ENCODE measurements at places on chromosomes 11 and 22. TPM values are rescaled to one million over a fixed set of nuclear protein-coding genes. Genes with fewer than 3 reads are reported as not detected.

DNA sequence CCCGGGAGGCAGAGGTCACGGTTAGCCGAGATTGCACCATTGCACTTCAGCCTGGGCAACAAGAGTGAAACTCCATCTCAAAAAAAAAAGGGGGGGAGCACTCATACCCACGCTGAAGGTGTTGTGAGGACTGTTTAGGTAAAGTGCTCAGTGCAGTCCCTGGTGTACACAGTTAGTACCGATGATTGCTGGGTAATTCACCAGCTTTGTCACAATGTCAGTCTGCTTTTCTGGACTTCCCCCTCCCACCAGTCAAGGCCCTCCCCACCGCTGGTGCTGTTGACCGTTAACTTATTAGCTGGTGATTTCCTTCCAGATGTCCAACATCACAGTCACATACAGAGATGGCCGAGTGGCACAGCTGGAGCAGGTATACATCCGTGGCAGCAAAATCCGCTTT, 11.9 kb downstream of the SNRPD3 start:
- H3K4me3 ChIP-seq, result no peak overlapping the region
- H3K27me3 ChIP-seq, result no peaks in the 10 kb centered on the region
- no peak overlapping the region for H3K27ac ChIP-seq
- H3K4me1 ChIP-seq, result peaks cover 22% of the 10 kb centered on the region
- DNase-seq, result no peak

DNA sequence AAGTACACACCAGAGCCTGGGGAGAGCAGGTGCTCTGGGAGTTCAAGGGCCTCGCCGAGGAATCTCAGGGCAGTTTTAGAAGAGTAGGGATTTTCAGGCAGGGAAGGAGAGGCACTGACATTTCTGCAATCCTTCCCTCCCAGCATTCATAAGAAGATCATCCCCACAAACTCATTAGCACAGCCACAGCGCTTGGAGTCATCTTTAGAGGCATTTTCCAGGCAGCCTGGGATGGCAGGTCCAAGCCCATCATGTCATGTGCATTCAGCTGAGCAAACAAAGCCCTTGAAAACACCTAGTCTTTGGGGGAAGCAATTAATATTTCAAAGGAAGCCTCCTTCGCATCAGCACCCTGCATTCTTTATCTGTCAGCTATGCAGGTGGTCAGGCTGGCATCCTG, 43.8 kb downstream of the MAP6 start:
- H3K36me3 ChIP-seq, result no peaks in the 10 kb centered on the region
- H3K27ac ChIP-seq, result no peak overlapping the region
- no peak overlapping the region for H3K4me3 ChIP-seq
- no peaks in the 10 kb centered on the region for H3K4me1 ChIP-seq

GRCh38 chr11:97140885-97141494, 751.2 kb downstream of the JRKL start:
- no peaks in the 10 kb centered on the region for H3K27me3 ChIP-seq
- H3K4me3 ChIP-seq, result no peak overlapping the region
- H3K27ac ChIP-seq, result no peak overlapping the region
- no peak for DNase-seq
- H3K36me3 ChIP-seq, result no peaks in the 10 kb centered on the region

DNA sequence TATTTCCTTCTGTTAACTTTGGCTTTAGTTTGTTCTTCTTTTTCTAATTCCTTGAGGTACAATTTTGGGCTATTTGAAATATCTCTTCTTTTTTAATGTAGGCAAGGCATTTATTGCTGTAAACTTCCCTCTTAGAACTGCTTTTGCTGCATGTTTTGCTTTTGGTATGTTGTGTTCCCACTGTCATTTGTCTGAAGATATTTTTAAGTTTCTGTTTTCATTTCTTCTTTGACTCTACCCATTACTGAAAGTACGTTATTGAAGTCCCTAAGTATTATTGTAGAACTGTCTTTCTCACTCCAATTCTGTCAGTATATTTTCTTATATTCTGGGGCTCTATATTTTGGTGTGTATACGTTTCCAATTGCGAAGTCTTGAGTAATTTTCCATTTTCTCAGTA, 77.9 kb downstream of the KCNQ1OT1 start:
- no peak overlapping the region for H3K27ac ChIP-seq
- no peaks in the 10 kb centered on the region for H3K4me1 ChIP-seq
- no peak overlapping the region for H3K4me3 ChIP-seq
- peaks cover 4% of the 10 kb centered on the region for H3K36me3 ChIP-seq
- no peak for DNase-seq
- H3K27me3 ChIP-seq, result no peaks in the 10 kb centered on the region

GRCh38 chr22:27510024-27510423, 291.5 kb downstream of the MN1 start:
- no peak for DNase-seq
- no peaks in the 10 kb centered on the region for H3K36me3 ChIP-seq
- H3K27ac ChIP-seq, result no peak overlapping the region

- H3K4me1 ChIP-seq, result no peaks in the 10 kb centered on the region
- H3K4me3 ChIP-seq, result no peak overlapping the region
- DNase-seq, result no peak
- no peak overlapping the region for H3K27ac ChIP-seq
These were observed 735.5 kb upstream of the API5 start for GRCh38 chr11:42576318-42576717.

GRCh38 chr11:116657842-116658825, 114.7 kb downstream of the BUD13 start:
- H3K4me1 ChIP-seq, result no peaks in the 10 kb centered on the region
- no peak overlapping the region for H3K4me3 ChIP-seq
- H3K27me3 ChIP-seq, result peaks cover 4% of the 10 kb centered on the region
- DNase-seq, result no peak
- H3K27ac ChIP-seq, result no peak overlapping the region

DNA sequence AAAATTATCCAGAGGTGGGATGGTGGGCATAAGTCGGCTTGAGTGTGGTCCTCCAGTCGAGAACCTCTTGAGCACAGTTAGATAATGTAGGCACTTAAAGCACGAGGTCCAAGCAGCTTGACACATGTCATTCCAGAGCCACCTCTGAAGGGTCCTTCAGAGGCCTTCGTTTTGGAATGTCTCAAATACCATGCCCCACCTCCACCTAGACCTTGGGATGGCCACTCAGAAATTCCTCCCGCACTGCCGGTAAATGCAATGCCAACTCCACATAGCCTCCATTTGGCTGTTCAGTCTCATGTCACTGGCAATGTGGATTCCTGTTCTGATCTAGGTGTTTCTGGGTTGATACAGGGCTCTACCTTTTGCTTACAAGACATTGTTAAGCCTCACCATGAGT, 43.9 kb downstream of the BDNF start:
- no peak overlapping the region for H3K27ac ChIP-seq
- no peaks in the 10 kb centered on the region for H3K4me1 ChIP-seq
- H3K27me3 ChIP-seq, result no peaks in the 10 kb centered on the region
- H3K4me3 ChIP-seq, result no peak overlapping the region

GRCh38 chr22:36554098-36554497, 25.1 kb upstream of the EIF3D start:
- no peaks in the 10 kb centered on the region for H3K4me1 ChIP-seq
- no peaks in the 10 kb centered on the region for H3K27me3 ChIP-seq
- no peak overlapping the region for H3K4me3 ChIP-seq

- H3K27ac ChIP-seq, result no peak overlapping the region
- no peaks in the 10 kb centered on the region for H3K36me3 ChIP-seq
- H3K4me1 ChIP-seq, result no peaks in the 10 kb centered on the region
- no peaks in the 10 kb centered on the region for H3K27me3 ChIP-seq
- DNase-seq, result no peak
- H3K4me3 ChIP-seq, result no peak overlapping the region
These were observed 154.6 kb downstream of the SNX19 start for GRCh38 chr11:130761560-130762220.

DNA sequence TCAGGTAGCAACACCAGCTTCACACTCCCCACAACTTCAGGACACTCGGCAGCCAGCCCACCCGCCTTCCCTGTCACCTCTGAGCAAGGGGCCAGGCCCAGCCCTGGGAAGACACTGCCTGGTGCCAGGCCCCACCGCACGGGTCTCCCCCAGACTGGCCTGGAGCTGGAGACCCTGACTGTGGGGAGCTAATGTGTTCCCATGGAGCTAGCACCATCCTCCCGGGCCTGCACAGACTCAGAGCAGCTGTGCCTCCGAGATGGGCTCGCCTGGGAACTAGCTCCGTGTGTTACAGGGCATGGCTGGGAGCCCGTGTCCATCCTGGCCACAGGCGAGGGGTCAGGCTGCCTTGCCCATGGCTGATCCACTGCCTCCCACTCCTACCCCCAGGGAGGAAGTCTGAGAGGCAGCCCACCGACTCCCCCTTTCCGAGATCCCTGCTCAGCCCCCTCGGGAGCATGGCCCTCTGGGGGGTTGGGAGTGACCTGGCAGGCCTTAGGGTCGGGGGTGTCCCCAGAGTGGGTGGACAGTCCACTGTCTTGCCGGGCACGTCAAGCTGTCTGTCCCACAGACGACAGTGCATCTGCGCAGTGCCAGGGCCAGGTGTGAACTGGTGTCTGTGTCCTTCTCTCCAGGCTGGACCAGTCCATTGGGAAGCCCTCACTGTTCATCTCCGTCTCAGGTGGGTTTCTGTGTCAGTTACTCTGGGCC, 76.7 kb upstream of the KCNQ1OT1 start:
- H3K27ac ChIP-seq, result no peak overlapping the region
- no peak overlapping the region for H3K4me3 ChIP-seq
- no peak for DNase-seq
- peaks cover 21% of the 10 kb centered on the region for H3K4me1 ChIP-seq

DNA sequence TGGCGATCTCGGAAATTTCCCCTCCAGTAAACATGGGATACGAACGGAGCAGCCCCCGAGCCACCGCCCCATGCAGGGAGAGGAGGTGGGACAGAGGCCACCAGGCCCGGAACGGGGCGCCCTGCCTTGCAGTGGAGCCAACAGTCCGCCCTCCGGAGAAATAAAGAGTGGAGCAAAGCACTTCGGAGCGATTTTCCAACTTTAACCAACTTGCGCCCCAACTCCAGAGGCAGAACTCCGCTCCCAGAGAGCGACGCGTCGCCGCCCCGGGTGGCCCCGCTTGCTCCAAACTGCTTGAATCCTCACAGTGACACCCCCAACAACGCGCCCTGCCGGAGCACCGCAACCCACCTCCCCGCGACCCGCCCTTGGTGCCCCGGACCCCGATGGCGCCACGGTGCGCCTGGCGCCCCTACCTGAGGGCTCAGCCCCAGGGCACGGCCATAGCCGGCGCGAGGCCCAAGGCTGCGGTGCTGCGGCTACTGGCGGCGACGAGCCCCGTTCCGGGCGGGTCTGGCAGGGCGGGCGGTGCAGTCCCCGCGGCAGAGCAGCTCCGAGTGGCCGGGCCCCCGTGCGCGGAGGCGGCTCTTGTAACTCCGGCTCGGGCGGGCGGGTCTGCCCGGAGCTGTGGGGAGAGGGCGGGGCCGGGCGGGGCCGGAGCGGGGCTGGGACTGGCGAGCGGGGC, at the start of gene AHNAK:
Gene AHNAK (minus strand): TSS at position 563 of the 685 bp plus-strand sequence. CDS start 10,708 bp downstream, outside the sequence.
- H3K4me1 ChIP-seq, result peaks cover 80% of the 10 kb centered on the region
- DNase-seq, result peak; percentile 72
- peak within 1 kb of the TSS; percentile 77 for H3K27ac ChIP-seq

DNA sequence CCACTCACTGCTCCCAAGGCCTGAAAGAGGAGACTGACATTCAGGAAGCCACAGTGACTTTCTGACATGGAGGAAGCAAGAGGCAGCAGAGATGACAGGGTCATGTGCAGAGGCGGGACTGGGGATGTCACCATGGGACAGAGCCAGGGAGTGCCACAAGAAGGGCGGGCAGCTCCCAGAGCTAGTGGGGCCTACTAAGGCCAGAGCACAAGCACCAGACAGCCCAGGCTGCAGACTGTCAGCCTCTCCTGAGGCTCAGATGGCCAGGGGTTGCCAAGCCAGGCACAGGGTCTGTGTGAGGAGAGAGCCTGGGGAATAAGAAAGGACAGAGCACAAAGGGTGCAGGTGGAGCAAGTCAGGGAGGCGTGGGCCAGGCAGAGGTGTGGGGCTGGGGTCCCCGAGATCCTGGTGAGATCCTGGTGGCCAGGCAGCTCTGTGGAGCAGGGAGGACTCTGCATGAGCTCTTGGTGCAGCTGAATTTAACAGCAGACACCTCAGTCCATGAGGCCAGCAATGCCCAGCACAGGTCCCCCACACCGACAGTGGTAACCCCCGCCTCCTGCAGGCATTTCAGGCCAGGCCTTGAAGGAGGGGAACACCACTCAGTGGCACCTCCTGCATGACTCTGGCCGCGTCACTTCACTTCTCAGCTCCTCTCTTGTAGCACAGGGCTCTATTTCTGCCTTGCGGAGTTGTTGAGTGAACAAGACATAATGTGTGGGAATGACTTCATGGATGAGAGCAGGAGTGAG, 52.3 kb downstream of the SGSM3 start:
- peaks cover 100% of the 10 kb centered on the region for H3K36me3 ChIP-seq
- H3K4me1 ChIP-seq, result peaks cover 12% of the 10 kb centered on the region
- H3K27me3 ChIP-seq, result no peaks in the 10 kb centered on the region
- H3K4me3 ChIP-seq, result no peak overlapping the region
- no peak overlapping the region for H3K27ac ChIP-seq

GRCh38 chr11:2258501-2259465, 11.6 kb downstream of the ASCL2 start:
- no peak overlapping the region for H3K4me3 ChIP-seq
- no peak overlapping the region for H3K27ac ChIP-seq
- no peaks in the 10 kb centered on the region for H3K4me1 ChIP-seq
- H3K36me3 ChIP-seq, result no peaks in the 10 kb centered on the region
- no peak for DNase-seq

DNA sequence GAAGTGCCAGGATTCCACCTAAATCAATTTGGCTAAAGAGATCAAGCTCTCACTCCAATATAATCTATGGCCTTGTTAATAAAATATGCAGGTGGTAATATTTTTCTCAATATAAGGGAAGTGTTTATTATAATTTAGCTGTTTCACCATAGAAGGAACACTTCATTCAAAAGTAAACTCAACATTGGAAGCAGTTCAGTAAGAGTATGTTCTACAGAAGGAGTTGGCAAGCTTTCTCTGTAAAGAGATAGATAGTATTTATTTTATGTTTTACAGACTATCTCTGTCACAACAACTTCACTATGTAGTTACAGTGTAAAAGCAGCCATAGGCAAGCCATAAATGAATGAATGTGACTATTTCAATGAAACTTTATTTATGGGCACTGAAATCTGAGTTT, 313.6 kb upstream of the ANO3 start:
- DNase-seq, result no peak
- no peak overlapping the region for H3K27ac ChIP-seq
- no peaks in the 10 kb centered on the region for H3K4me1 ChIP-seq
- H3K36me3 ChIP-seq, result no peaks in the 10 kb centered on the region
- H3K4me3 ChIP-seq, result no peak overlapping the region
- H3K27me3 ChIP-seq, result no peaks in the 10 kb centered on the region

GRCh38 chr11:88383447-88383846, 45.9 kb upstream of the CTSC start:
- no peak overlapping the region for H3K4me3 ChIP-seq
- no peak for DNase-seq
- no peaks in the 10 kb centered on the region for H3K27me3 ChIP-seq
- H3K4me1 ChIP-seq, result no peaks in the 10 kb centered on the region
- H3K36me3 ChIP-seq, result no peaks in the 10 kb centered on the region

The NCF4 gene
- total RNA-seq, result 7.7 TPM

The ENDOD1 gene
- 4.4 TPM for total RNA-seq

The ARL2 gene
- total RNA-seq, result 11.1 TPM

The TRIM51 gene
- total RNA-seq, result not detected

The SPTBN2 gene
- total RNA-seq, result not detected

The MOGAT2 gene
- not detected for total RNA-seq

The KRTAP5-6 gene
- total RNA-seq, result not detected

The SLC1A2 gene
- total RNA-seq, result not detected

The CTSC gene
- 28.5 TPM for total RNA-seq

The RFPL2 gene
- total RNA-seq, result 0.30 TPM

The ARHGAP42 gene
- not detected for total RNA-seq

The CADM1 gene
- 1.4 TPM for total RNA-seq

The MMP3 gene
- total RNA-seq, result not detected

The MYOD1 gene
- not detected for total RNA-seq

Measured in CD4-positive, alpha-beta T cell (primary cell).